Fibroblast of lung (primary cell): ENCODE measurements at places on chromosomes 4 and X. TPM values are rescaled to one million over a fixed set of nuclear protein-coding genes. Genes with fewer than 3 reads are reported as not detected.

Gene TMPRSS11B
- not detected in 2 replicates for total RNA-seq

Gene MGARP
- total RNA-seq = 12.3 and 15.2 TPM in 2 replicates

Gene GASK1B
- total RNA-seq = 18.2 and 23.6 TPM in 2 replicates

Gene RNF212
- total RNA-seq = 0.66 and 2.6 TPM in 2 replicates

Gene LONRF3
- total RNA-seq = 0.33 and 0.51 TPM in 2 replicates

Gene SPANXA1
- not detected in 2 replicates for total RNA-seq

Gene WDR17
- 2.1 and 4.5 TPM in 2 replicates for total RNA-seq

Gene CCKAR
- total RNA-seq = under 0.01 and 0.83 TPM in 2 replicates

Gene EPHA5
- under 0.01 and 0.51 TPM in 2 replicates for total RNA-seq

Gene GALNTL6
- total RNA-seq = under 0.01 TPM in 1 of 2 replicates, not detected in the other

Gene EGFL6
- total RNA-seq = 0.17 and 2.1 TPM in 2 replicates

Gene ADH6
- total RNA-seq = 0.17 TPM in 1 of 2 replicates, not detected in the other

Gene ABCG2
- total RNA-seq = 0.51 and 1.3 TPM in 2 replicates

Gene GPR82
- not detected in 2 replicates for total RNA-seq

Gene DMRTC1
- total RNA-seq = not detected in 2 replicates

Gene TCEAL2
- total RNA-seq = 0.17 and 0.26 TPM in 2 replicates

Gene RASSF6
- under 0.01 TPM in 1 of 2 replicates, not detected in the other for total RNA-seq

Gene DCAF8L1
- total RNA-seq = not detected in 2 replicates

Gene AFP
- under 0.01 and 0.83 TPM in 2 replicates for total RNA-seq

Gene PAGE2B
- total RNA-seq = not detected in 2 replicates

Gene CPE
- total RNA-seq = 51.7 and 63.2 TPM in 2 replicates

Gene EREG
- 2.8 and 9.9 TPM in 2 replicates for total RNA-seq

Gene VSIG4
- total RNA-seq = not detected in 2 replicates

Gene MID2
- total RNA-seq = 17.2 and 17.5 TPM in 2 replicates

Gene MSX1
- total RNA-seq = 1.3 and 2.1 TPM in 2 replicates
